ENCODE measurements at places on chromosomes 7 and 10. TPM values are rescaled to one million over a fixed set of nuclear protein-coding genes. Genes with fewer than 3 reads are reported as not detected.

DNA sequence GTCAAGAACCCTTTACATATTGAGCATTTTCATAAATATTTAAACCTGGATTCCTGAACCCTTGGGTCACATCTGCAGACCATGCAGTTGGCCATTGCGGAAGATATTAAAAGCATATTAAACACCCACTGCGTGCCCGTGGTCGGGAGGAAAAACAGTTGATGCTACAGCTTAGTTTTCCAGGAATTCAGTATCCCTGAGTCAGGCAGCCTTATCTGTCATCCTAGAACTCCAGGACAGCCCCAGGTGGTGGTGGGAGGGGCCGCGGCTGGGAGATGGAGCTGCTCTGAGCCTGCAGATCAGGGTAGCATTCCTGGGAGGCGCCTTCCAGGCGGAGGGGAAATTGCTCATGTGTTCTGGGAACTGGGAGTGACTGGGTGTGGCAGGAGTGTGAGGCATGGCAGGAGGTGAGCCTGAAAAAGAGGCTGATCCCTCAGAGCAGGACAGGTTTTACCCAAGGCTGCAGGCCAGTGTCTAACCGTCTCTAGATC, 222.9 kb upstream of the SH2B2 start:
- DNase-seq: no peak

Gene CHST15
- polyA plus RNA-seq: 20.3 TPM

DNA sequence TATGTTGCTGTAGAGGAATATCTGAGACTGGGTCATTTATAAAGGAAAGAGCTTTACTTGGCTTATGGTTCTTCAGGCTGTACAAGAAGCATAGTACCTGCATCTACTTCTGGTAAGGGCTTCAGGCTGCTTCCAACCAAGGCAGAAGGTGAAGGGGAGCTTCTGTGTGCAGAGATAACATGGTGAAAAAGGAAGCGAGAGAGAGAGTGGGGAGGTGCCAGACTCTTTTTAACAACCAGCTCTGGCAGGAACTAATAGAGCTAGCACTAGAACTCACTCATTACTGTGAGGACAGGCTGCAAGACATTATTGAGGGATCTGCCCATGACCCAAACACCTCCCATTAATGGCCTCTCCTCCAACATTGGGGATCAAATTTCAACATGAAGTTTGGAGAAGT, 94.5 kb downstream of the KIF20B start:
- no peak for DNase-seq

DNA sequence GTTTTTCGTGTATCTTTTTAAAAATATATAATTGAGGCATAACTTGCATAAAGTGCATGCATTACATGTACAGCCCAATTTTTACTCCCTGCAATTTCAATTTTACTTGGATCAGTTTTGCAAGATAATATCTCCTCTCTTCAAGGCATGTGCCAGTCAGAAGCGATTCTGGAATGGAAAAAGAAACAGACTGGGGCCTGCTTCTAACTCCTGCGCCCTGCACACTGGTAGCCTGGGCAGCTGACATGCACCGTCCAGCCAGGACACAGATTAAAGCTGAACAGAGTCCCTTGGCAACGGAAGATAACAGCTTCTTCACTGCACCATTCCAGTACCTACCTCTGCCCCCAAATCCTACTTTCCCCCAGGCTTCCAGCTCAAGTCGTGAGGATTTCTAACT, 182.1 kb downstream of the FAM107B start:
- no peak for DNase-seq

DNA sequence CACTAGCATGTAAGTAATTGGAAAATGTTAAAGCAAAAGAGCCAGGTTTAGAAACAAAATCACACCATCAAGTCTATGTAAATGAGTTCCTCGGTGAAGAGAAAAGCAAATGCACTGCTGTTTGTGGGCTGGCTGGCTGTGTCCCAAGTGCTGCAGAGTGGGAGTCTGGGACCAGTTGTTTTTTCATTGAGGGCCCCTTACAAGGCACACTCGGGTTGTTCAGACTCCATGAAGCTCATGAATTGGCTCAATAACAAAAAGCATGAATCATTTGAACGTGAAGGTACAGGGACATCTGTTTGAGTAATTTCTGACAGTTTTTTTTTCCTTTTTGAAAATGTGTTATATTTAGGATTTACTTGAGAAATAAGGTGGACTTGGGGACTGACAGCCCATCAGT, 28.0 kb downstream of the GRK5 start:
- DNase-seq: no peak

Gene CDH23
- 0.96 TPM for polyA plus RNA-seq

Gene RARRES2
- polyA plus RNA-seq: 55.6 TPM

DNA sequence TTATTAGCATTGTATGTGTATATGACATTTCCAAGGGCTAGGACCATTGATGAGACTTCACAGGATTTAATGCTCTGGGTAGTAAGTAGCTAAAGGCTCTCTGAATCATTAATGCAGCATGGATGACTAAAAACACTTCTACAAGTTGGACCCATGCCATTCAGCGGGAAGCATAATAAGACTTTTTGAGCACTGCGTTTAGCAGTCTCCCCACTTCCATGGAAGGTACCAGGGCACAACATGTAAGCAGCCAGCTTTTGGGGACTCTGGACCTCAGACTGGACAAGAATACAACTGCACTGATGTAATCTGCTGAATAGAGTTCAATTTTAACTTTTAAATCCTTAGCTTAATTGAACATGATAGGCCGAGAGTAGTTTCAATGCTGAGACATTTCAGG, 191.7 kb upstream of the IMMP2L start:
- DNase-seq: peak; percentile 24

Gene ACBD7
- polyA plus RNA-seq: 6.6 TPM

Gene NPFFR1
- polyA plus RNA-seq: 0.17 TPM

Gene ZNF853
- polyA plus RNA-seq: 17.6 TPM

DNA sequence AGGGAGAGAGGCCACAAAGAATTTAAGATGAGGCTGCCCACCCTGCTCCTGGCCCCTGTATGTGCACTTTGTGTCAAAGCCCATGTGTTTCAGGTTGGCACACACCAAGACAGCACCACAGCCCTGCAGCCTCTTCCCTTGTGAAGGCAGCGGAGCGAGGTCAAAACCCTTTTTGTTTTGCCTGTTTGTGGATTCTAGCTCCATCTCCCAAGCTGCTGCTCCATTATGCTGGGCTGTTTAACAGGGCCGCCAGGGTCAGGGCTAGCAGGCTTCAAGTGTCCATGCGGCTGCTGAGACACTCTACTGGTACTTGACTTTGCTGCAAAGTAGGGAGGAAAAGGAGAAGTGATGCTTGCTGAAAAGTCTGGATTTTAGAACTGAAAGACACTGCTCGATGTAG, 142.3 kb upstream of the EFCAB10 start:
- no peak for DNase-seq

- no peak for DNase-seq
These were observed 185.4 kb downstream of the CACNA2D1 start for GRCh38 chr7:82258181-82258580.

DNA sequence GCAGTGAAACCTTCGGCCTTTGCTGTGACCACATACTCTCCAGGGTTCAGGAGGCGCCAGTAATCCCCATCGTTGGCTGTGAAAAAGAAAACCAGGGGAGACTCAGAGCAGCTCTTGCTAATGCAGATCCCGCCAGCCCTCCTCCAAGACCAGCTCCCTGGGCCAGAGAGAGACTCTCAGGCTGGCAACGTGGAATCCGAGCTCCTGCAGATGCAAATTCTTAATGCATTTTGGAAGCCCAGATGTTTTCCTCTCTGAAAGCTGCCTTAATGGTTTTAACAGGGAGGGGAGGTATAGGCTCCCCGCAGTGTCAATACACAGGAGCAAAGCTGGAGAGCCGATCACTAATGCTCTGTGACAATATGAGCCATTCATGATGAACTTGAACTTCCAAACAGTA, 80.8 kb downstream of the GPR26 start:
- DNase-seq: no peak

GRCh38 chr10:49052069-49052468, 63.3 kb downstream of the VSTM4 start:
- DNase-seq: no peak

- peak; percentile 28 for DNase-seq
These were observed 2.4 kb upstream of the VDAC2 start for GRCh38 chr10:75208181-75208580.

GRCh38 chr10:52639652-52640051, 132.9 kb downstream of the MBL2 start:
- DNase-seq: no peak

Gene SSC4D
- polyA plus RNA-seq: 5.2 TPM

GRCh38 chr10:29590915-29591650, 43.7 kb downstream of the SVIL start:
- DNase-seq: no peak

DNA sequence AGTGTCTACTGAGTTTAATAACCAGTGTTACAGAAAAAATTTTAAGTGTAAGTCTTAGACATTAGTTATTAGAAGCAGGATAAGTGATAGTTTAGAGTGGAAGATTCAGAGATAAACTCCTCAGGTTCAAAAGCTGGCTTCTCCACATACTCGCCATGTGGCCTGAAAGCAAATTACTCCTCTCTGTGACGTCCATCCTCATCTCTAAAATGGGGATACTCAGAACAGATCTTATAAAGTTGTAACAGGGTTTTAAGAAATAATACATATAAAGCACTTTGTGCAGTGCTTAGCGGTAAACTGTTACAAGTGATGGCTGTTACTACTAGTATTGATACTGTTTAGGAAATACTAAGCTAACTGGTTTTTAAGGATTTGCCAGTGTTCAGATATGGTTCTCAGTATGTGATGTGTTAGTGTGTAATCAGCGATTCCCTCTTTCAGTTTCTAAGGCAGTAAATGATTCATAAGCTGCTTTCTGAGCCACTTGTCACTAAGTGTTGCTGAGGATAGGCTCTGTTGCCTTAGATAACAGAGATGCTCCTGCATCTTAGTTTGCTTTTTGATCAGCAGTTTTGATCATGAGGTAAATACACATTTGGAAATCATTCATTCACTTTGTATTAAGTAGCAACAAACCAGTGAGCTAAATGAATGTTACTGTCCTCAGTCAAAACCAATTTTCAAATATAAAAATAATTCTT, 58.7 kb downstream of the CYP51A1 start:
- no peak for DNase-seq

Gene CSGALNACT2
- 21.3 TPM for polyA plus RNA-seq

DNA sequence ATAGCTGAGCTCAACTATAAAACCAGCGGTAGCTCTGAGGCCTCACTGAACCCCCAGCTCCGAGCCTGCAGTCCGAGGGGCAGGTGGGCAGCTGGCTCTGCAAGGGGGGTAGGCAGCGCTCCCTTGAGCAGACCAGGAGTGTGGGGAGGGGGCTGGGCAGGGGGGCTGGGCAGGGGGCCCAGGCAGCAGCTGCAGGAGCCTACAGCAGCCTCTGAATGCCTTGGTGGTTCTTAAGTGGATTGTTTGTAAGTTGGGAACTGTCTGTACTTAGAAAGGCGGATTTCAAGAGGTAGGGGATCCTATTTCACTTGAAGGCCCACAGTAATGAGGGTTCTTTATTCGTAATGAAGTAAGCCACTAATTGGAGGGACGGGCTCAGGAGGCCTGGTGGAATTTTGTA, 72.3 kb downstream of the ICA1 start:
- no peak for DNase-seq

DNA sequence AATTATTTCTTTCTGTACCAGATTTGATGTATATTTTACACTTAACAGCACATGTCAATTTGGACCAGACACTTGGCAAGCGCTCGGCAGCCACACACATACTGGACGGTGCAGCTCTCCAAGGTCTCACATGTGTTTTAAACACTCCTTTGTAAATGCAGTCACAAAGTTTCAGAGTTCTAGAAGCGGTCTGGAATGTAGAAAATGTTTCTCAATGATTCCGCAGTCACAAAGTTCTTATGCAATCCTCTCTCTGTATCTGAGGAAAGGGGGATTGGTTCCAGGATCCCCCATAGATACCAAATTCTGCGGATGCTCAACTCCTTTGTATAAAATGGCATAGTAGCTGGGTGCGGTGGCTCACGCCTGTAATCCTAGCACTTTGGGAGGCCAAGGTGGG, 253.0 kb upstream of the GRB10 start:
- no peak for DNase-seq

Gene SLC29A3
- polyA plus RNA-seq: 9.2 TPM

Gene NRP1
- 166 TPM for polyA plus RNA-seq

GRCh38 chr10:128884496-128885072, 582.5 kb upstream of the MGMT start:
- no peak for DNase-seq

DNA sequence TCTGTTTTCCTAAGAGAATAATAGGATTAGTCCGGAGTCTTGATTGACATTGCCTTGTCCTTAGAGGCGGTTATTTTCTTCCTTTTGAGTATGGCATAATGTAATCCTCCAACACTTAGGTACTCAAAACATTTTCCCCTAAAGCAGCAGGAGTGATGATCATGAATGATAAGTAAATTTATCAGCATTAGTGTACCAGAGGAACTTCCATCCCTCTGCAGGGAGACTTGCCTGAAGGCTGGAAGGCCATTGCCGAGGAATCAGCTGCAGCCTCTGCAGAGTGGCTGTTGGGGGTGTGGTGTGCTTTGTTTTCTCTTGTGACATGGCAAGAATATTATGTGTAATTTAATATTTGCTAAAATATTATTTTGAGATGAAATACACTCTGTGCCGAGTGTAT, 56.8 kb downstream of the RAB11FIP2 start:
- DNase-seq: no peak
